ENCODE measurements at places on chromosomes 7 and 10.

- no peak for DNase-seq
These were observed 40.3 kb downstream of the TSPAN15 start for GRCh38 chr10:69491611-69492010.

- no peak for DNase-seq
These were observed 70.4 kb downstream of the GPR158 start for GRCh38 chr10:25245165-25245564.

- no peak for DNase-seq
These were observed 486 bp upstream of the LHFPL3 start for GRCh38 chr7:104327938-104328295.

DNA sequence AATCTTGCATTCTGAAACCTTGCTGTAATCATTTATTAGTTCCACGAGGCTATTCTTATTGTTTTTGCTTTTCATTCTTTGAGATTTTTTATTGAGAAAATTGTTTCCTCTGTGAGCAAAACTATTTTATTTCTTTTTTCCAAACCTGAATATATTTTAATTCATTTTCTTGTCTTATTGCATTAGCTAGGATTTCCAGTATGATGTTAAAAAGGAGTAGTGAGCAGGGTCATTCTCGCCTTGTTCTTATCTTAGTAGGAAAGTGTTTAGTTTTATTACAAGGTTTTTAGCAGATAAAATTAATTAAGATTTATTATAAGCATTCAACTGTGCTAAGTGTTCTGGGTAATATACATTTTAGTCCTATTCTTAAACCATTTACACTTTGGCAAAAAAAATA lies 214.6 kb upstream of the KLF6 start:
- DNase-seq: no peak

GRCh38 chr7:28502408-28502807 lies 90.1 kb downstream of the CREB5 start:
- DNase-seq: no peak

Data from Caco-2 (cell line).